Peyer's patch (tissue), 4 donors: ENCODE measurements at places on chromosomes 2 and 18. TPM values are rescaled to one million over a fixed set of nuclear protein-coding genes. Genes with fewer than 3 reads are reported as not detected.

DNA sequence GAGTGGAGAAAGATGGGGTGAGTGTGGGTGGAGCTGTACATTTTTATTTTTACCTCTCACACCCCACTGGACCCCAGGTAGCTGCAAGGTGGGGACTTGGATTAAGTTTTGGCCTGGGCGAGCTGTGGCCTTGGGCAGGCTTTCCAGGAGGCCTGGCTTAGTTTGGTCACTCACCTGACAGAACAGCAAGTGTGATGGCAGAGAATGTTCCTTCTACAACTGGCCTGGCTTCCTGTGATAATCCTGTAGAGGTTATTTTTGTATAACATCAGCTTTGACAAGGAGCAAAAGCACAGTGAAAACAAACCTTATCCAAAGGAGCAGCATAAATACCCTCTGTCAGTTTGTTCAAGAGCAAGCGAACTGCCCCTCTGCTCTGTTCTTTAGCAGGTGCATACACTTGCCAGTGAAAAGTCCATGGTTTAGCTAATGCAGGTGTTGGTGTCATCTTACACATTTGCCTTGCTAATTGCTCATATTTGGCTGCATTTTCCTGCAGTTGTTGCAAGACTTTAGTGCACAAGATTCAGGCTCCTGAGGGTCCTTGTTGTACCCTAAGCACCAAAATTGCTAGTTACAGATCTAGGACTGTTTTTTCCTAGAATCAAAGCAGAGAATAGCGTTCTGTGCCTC is 6.3 kb downstream of the THNSL2 start:
- H3K4me3 ChIP-seq = no peak overlapping the region
- no peaks in the 10 kb centered on the region for H3K27me3 ChIP-seq
- no peak for DNase-seq
- no peaks in the 10 kb centered on the region for H3K36me3 ChIP-seq

GRCh38 chr18:47260924-47261701 is 9.7 kb upstream of the SKOR2 start:
- no peak overlapping the region for H3K27ac ChIP-seq
- H3K36me3 ChIP-seq = no peaks in the 10 kb centered on the region
- no peak overlapping the region for H3K4me3 ChIP-seq
- peaks cover 36% of the 10 kb centered on the region for H3K27me3 ChIP-seq

GRCh38 chr2:232634206-232635150 is 1.1 kb downstream of the EFHD1 start:
- H3K4me1 ChIP-seq = peaks cover 10% of the 10 kb centered on the region
- H3K4me3 ChIP-seq = peak overlapping the region; percentile 58
- H3K27ac ChIP-seq = peak overlapping the region; percentile 87
- DNase-seq = no peak
- no peaks in the 10 kb centered on the region for H3K36me3 ChIP-seq

GRCh38 chr2:22481486-22482259 is 903.3 kb upstream of the KLHL29 start:
- no peaks in the 10 kb centered on the region for H3K27me3 ChIP-seq
- H3K4me1 ChIP-seq = no peaks in the 10 kb centered on the region
- H3K4me3 ChIP-seq = no peak overlapping the region
- no peak overlapping the region for H3K27ac ChIP-seq
- DNase-seq = no peak

DNA sequence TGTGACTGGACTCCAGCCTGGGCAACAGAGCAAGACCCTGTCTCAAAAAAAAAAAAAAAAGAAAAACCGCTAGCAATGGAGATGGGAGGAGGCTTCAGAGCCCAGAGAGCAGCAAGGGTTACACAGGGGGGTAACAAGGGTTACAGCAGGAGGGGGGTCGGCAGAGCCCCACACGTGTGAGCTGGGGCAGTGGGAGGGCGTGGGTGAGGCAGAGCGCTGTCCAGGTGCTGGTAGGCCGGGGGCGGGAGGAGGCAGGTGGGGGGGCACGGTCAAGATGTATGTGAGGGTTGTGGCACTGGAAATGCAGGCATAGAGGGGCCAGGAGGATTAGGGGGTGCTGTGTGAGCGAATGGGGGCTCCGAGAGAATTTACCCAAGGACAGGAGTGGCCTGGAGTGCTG is 3.4 kb downstream of the MZT2B start:
- DNase-seq = no peak
- H3K4me3 ChIP-seq = no peak overlapping the region
- H3K27ac ChIP-seq = no peak overlapping the region
- H3K4me1 ChIP-seq = peaks cover 4% of the 10 kb centered on the region
- H3K36me3 ChIP-seq = no peaks in the 10 kb centered on the region

DNA sequence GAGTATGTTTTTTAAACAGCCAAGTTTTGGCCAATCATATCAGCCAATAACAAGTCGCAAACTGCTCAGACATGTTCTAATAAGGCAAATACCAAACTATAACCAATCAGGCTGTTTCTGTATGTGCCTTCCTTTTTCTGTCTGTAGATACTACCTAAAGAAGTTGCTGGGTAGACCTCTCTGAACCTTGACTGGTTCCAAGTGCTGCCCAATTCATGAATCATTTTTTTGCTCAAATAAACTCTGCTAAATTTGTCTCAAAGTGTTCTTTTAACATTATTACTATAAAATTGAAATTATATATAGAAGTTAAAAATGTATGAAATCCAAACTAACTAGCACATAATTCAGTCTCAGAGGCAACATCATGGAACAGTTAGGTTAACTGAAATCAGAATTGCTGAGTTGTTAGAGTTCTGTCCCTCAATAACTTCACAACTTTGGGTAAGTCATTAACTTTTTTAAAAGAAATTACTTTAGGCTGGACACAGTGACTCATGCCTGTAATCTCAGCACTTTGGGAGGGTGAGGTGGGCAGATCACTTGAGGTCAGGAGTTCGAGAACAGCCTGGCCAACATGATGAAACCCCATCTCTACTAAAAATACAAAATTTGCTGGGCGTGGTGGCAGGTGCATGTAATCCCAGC is 4.9 kb upstream of the TTC21B start:
- no peaks in the 10 kb centered on the region for H3K27me3 ChIP-seq
- H3K4me3 ChIP-seq = no peak overlapping the region
- H3K27ac ChIP-seq = no peak overlapping the region
- no peaks in the 10 kb centered on the region for H3K4me1 ChIP-seq
- no peak for DNase-seq
- no peaks in the 10 kb centered on the region for H3K36me3 ChIP-seq

GRCh38 chr2:207274530-207275189 is 108.9 kb upstream of the KLF7 start:
- no peaks in the 10 kb centered on the region for H3K4me1 ChIP-seq
- no peak overlapping the region for H3K27ac ChIP-seq
- H3K36me3 ChIP-seq = no peaks in the 10 kb centered on the region
- H3K4me3 ChIP-seq = no peak overlapping the region
- no peak for DNase-seq

- no peaks in the 10 kb centered on the region for H3K4me1 ChIP-seq
- no peak overlapping the region for H3K27ac ChIP-seq
- H3K4me3 ChIP-seq = no peak overlapping the region
- H3K27me3 ChIP-seq = no peaks in the 10 kb centered on the region
- H3K36me3 ChIP-seq = no peaks in the 10 kb centered on the region
These were observed 191.9 kb upstream of the CHAC2 start for GRCh38 chr2:53575721-53576124.

DNA sequence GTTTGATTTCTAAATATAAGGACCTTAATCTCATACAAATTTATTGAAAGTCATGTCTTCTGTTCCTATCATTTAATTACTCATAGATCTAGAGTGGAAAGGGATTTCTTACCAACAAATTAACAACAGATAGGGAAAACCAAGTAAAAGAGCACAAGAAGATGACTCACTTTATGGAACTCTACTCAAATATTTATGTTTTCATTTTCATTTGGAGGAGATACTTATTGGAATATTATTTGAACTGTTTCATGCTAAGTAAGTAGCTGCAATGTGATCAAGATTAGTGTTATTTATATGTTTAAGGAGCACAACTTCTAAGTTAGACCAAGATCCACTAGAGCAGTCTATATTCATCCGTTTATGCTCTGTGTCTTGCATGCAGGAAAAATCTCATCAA is 1.3 kb downstream of the NT5C1B start:
- no peak overlapping the region for H3K27ac ChIP-seq
- H3K4me3 ChIP-seq = no peak overlapping the region
- no peaks in the 10 kb centered on the region for H3K27me3 ChIP-seq
- no peaks in the 10 kb centered on the region for H3K36me3 ChIP-seq

DNA sequence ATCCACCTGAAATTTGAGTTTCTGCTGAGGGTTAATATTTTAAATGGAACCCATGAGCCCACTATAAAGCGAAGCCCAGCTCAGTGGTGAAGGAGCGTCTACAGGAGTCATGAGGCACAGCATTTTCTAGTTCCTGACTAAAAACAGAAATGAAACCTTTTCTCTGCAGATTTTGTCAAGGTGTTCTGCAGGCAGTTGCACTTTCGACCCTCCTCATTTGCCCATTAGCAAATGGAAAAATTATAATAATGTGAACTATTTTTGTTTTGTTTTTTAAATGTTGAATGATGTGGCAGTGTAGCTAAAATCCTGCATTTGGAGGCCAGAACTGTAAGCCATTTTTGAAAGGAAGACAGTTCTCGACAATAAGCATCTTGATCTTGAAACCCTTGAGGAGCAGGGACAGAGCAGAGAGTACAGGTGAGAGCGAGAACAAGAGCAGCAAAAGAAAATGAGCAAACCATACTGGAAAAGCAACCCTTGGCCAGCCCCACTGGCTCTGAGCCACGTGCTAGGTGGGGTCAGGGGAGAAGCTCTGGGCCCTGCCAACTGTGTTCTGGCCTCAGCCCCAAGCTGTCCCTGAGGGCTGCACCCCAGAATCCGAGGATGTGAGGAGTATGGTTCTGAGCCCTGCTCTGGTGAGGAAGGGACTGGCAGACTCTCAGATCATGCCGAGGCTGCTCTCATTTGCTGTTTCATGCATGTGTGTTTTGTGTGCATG is 26.4 kb upstream of the COPS8 start:
- no peaks in the 10 kb centered on the region for H3K36me3 ChIP-seq
- H3K4me1 ChIP-seq = peaks cover 5% of the 10 kb centered on the region
- no peak overlapping the region for H3K4me3 ChIP-seq
- H3K27ac ChIP-seq = no peak overlapping the region

DNA sequence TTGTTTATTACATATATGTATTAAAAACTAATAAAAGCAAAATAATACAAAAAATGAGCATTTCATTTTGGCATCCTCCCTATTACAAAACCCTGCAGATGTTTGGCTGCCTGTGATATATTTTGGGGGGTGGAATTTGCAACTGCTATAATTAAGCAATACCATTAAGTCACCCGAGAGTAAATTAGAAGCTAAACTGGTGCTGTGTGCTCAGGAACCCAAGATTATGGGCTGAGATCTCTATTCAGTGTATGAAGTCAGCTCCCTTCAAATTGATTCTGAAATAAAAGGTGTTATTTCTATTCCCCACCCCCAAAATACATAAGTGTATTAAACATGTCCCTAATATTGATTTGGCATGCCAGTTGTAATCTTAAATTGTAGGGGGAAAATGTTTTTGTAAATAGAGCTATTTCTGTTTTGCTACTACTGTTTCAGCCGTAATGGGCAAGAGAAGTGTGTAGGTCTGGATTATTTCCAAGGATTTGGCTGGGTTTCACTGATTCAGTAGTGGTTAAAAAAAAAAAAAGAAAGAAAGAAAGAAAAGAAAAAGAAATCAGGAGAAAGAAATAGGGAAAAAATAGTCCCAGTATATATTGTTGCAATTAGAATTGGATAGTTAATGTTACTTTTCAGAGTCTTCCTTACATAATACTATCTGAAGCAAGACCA is 110.9 kb downstream of the SS18 start:
- H3K27ac ChIP-seq = no peak overlapping the region
- H3K4me3 ChIP-seq = no peak overlapping the region
- no peaks in the 10 kb centered on the region for H3K4me1 ChIP-seq
- H3K27me3 ChIP-seq = no peaks in the 10 kb centered on the region

DNA sequence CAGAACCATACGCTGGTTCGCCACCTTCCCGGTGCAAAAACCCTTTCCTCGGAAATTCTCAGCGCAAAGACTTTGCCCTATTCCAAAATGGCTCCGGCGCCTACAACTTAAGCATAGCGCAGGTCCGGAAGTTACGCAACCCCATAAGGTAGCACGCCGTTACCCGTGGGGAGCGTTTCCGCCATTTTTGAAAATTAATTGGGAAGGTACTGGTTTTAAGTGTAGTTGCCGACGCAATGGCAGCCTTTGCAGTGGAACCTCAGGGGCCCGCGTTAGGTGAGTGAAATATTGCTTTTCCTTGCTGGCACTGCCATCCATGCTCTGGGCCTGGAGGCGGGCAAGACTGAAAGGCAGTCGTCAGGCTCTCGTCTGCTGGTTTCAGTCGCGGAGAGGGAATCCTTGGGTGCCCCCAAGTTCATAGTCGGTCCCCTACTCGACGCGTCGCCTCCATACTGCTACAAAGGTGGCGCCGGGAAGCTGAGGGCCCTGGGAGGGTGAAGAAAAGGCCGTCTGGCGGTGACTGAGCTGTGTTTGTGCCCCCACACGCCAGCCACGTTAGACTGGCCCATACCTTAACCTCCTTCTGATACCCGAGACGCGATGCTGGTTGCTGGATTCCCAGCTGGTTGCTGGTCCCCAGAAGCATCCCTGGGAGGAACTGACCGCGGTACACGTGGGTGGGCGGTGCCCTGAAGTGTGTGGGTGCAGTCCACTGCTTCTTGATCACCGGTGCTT is at the start of gene NUP35:
Gene NUP35, plus strand, starts transcription at position 222 of the 735 bp plus-strand sequence. Its CDS starts 15 bp downstream, at position 237.
- no peaks in the 10 kb centered on the region for H3K36me3 ChIP-seq
- DNase-seq = peak; percentile 82
- no peaks in the 10 kb centered on the region for H3K4me1 ChIP-seq
- H3K27me3 ChIP-seq = no peaks in the 10 kb centered on the region
- peak within 1 kb of the TSS; percentile 86 for H3K4me3 ChIP-seq

DNA sequence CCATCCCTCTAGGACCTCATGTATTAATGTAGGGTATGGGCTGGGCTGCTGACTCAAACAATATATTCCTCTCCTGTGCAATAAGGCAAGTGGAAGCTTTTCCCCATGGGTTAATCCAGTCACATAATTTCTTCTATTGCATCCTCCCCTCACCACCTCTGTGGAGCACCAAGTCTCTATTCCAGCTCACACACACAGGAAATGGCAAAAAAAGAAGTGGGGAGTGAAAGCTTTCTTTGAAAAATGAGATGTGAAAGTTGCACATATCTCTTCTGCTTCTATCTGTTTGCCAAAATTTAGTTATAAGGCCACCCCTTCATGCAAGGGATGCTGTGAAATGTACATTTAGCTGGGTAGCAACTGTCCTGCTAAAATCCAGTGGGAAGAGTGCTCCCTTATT is 121.3 kb downstream of the CDC42EP3 start:
- DNase-seq = no peak
- no peaks in the 10 kb centered on the region for H3K27me3 ChIP-seq
- no peaks in the 10 kb centered on the region for H3K4me1 ChIP-seq

GRCh38 chr2:3449086-3449485 is 69.6 kb downstream of the TRAPPC12 start:
- no peak overlapping the region for H3K27ac ChIP-seq
- no peaks in the 10 kb centered on the region for H3K4me1 ChIP-seq
- no peaks in the 10 kb centered on the region for H3K27me3 ChIP-seq
- no peaks in the 10 kb centered on the region for H3K36me3 ChIP-seq

Gene GKN2
- not detected for total RNA-seq

Gene SF3B6
- total RNA-seq = 75.9 TPM

Gene NDUFV2
- total RNA-seq = 96.8 TPM

Gene CCDC142
- 98.2 TPM for total RNA-seq

Gene TEKT4
- total RNA-seq = not detected

Gene SCN9A
- total RNA-seq = 19.8 TPM

Gene SCYGR4
- total RNA-seq = not detected

Gene NRBP1
- total RNA-seq = 64.4 TPM

Gene UGT1A7
- total RNA-seq = 22.6 TPM

Gene PEX13
- 34.6 TPM for total RNA-seq

Gene IL37
- total RNA-seq = not detected

Gene SMAD7
- 57.8 TPM for total RNA-seq

Gene SULT6B1
- not detected for total RNA-seq

Gene RGPD8
- 16.8 TPM for total RNA-seq

Gene AKAIN1
- total RNA-seq = not detected

Gene DLX1
- total RNA-seq = not detected
